ENCODE measurements at places on chromosomes 11 and 22.
A peak's percentile ranks its signal among the peaks of the same experiment; 100 is the strongest.

DNA sequence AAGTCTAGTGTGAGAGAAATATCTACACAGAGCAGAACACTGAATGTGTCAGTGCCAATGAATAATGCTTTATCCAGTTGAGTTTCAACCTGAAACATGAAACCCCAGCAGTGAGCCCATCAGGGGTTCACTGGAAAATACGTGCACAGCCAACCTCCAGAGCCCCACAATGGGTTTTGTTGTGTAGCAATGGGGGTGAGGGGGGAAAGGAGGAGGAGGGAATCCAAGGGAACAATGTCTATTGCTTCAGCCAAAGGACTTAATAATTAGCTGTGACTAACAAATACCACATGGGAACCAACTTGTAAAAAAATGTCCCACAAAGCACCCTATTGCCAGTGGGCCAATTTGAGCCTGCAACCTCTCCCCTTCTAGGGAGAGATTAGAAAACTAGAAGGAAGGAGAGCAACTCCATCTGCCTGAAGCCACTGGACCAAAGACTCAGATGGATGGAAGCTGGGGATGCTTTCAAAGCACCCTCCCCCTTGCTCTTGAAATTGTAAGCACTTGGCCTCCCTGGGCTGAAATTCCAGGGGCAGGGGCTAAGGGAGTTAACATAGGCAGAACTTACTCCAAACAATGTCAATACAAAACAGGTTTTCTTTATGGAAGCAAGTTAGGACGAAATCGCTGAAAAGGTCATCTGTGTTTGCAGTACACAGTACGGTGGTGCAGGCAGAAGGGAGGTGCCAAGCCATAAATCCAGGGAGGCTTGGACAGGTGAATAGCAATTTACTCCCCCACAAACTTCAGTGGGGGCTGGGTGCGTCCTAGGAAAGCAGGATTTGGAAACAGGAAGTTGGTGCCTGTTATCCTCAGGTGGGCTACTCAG, 99.8 kb downstream of the ARL14EP start:
- no peak for DNase-seq

GRCh38 chr11:114738954-114739353, 60.6 kb downstream of the NXPE2 start:
- DNase-seq, result no peak

GRCh38 chr11:57668434-57668782, 494 bp downstream of the ZDHHC5 start:
- DNase-seq, result peak; percentile 51

GRCh38 chr11:31810779-31811647, at the start of gene PAX6:
TSS of gene PAX6 (minus strand) at chr11:31811322. CDS start at chr11:31806411, 4,911 bp downstream.
- no peak for DNase-seq

DNA sequence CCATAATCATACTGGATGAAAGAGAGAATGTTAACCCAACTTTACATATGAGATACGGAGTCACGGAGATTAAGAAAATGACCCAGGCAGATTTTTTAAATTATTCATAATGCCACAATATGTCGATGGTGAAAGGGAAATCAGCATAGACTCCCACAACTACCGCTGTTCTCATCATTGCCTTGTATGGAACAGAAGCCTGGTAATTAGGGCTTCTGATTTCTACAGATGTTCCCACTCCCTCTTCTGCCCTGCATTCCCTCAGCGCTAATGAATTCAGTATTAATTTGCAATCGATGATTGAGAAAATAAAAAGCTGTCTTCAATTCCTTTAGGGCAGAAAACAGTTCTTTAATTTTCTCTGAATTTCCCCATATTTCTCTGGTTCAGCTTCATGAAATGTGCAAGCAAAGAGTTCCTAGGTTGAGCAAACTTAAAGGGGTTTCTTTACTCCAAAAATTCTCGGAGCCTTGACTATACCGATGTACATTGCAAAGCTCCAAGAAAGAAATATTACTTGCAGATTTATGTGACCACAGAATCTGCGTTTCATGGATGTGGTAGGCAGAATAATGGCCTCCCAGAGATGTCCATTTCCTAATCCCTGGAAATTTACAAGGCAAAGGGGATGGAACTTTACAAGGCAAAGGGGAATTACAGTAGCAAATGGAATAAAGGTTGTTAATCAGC, 134.9 kb upstream of the ZC3H12C start:
- no peak for DNase-seq

DNA sequence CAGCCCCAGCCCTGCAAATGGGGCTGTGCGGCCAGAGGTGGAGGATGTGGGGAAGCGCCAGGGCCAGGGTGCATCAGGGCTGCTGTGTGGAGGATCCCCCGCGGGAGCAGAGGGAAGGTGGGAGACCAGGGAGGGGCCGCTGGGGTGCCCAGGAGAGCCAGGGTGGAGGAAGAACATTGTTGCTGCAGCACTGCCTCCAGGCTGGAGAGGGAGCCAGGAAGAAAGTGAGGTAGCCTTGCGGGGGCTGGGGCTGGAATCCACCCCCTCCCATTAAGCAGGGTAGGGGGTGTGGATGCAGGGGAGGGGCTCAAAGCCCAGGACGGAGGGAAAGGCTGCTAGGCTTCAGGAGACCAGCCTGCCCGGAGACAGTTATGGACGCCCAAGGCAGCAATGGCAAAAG, 15.0 kb downstream of the CABP7 start:
- DNase-seq, result no peak

- no peak for DNase-seq
Measured at GRCh38 chr11:113449743-113450142, 25.5 kb downstream of the DRD2 start.

- no peak for DNase-seq
Measured at GRCh38 chr11:110948112-110948511, 235.9 kb upstream of the ARHGAP20 start.

DNA sequence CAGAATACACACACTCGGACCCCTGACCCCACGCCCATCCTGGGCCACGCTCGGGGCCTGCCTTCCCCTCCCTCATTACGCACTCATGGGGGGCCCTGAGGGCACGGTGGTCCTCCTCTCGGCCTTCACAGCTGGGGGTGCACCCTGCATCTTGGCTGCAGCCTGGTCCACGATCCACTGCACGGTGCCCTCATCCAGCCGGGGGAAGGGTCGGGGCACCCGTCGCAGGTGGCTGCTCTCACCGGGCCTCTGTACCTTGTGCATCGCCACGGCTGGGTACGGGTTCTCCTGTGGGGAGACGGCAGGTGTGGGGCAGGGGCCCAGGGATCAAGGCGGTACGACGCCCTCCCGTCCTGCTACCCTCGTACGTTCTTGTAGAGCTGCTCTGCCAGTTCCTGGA, 10.4 kb downstream of the SBF1 start:
- no peak for DNase-seq

DNA sequence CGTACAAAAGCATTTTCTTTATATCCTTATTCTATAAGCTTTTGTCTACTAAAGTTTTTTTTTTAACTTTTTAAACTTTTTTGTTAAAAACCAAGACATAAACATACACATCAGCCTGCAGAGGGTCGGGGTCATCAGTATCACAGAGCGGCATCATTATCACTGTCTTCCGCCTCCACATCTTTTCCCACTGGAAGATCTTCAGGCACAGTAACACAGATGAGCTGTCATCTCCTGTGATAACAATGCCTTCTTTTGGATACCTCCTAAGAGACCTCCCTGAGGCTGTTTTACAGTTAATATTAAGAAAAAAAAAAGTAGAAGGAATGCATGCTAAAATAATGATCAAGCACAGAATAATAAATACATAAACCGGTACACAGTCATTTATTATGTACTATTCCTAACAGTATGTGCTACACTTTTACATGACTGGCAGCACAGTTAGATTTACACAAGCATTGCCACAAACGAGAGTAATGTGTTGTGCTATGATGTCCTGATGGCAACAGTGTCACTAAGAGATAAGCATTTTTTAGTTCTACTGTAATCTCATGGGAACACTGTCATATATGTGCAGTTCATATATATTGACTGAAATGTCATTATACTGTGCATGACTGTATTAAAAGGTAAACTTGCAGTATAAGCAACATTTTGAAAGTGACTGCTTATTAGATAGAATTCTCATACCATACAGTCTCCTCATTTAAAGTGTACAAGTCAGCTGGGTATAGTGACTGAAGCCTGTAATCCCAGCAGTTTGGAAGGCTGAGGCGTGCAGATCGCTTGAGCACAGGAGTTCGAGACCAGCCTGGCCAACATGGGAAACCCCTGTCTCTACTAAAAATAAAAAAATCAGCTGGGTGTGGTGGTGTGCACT, 58.6 kb downstream of the KDM2A start:
- no peak for DNase-seq

- no peak for DNase-seq
Measured at GRCh38 chr11:16338393-16338792, 18.0 kb downstream of the SOX6 start.

DNA sequence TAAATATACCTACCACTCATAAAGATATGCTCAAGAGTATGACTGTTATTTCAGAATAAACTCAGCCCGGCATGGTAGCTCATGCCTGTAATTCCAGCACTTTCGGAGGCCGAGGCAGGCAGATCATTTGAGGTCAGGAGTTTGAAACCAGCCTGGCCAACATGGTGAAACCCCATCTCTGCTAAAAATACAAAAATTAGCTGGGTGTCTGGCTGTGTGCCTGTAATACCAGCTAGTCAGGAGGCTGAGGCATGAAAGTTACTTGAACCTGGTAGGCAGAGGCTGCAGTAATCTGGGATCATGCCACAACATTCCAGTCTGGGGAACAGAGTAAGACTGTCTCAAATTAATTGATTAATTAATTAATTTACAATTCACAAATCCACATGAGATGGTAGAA, 208.2 kb upstream of the PDGFD start:
- no peak for DNase-seq

DNA sequence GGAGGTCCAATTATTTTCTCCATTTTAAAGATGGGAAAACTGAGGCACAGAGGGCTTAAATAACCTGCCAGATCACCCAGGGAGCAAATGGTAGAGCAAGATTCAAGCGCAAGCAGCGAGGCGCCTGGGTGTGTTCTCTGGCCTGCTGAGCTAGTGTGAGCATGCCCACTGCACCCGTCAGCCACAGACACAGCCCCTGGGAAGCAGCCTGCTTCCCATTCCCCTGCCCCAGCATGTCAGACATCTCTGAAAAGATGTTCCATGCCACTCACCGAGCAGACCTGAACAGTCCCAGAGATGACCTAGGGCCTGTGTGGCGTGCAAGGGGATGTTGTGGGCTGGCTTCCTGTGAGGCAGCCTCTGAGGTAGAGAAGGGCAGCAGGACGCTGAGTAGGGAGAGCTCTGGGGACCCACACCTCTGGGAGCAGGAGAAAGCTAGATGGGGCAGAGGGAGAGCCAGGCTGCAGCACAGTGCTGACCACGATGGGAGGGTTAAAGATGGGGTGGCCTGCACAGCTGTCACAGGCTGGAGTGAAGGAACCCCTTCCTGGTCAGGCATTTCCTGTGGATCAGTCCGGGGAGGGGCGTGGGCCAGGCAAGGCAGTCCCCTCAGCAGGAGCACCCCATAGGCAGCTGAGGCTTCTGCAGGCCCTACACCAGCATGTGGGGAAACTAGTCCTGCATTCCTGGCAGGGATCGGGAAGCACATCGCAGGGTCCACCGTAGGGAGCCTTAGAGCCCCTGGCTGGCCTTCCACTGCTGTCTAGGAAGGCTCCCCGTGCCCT, 101.4 kb downstream of the GALNT18 start:
- DNase-seq, result no peak

DNA sequence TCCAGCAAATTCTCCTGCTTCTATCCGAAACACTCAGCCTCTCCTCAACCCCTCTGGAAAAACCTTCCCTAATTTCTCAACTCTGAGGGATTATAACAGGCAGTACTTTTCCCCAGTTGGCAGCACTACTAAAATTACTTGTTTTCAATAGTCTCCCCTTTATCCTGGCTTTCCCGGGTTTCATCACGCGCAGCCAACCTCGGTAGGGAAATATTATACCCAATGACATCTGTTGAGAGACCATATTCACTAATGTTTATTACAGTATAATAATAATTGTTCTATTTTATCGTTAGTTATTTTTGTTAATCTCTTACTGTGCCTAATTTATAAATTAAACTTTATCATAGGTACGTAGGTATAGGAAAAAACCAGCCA, 330 bp upstream of the POLD3 start:
- no peak for DNase-seq

- no peak for DNase-seq
Measured at GRCh38 chr22:37258005-37258752, 14.1 kb upstream of the RAC2 start.

GRCh38 chr22:49362211-49362839, 465.3 kb downstream of the BRD1 start:
- no peak for DNase-seq

- DNase-seq, result no peak
Measured at GRCh38 chr22:46115755-46116490, 34.4 kb upstream of the PPARA start.

DNA sequence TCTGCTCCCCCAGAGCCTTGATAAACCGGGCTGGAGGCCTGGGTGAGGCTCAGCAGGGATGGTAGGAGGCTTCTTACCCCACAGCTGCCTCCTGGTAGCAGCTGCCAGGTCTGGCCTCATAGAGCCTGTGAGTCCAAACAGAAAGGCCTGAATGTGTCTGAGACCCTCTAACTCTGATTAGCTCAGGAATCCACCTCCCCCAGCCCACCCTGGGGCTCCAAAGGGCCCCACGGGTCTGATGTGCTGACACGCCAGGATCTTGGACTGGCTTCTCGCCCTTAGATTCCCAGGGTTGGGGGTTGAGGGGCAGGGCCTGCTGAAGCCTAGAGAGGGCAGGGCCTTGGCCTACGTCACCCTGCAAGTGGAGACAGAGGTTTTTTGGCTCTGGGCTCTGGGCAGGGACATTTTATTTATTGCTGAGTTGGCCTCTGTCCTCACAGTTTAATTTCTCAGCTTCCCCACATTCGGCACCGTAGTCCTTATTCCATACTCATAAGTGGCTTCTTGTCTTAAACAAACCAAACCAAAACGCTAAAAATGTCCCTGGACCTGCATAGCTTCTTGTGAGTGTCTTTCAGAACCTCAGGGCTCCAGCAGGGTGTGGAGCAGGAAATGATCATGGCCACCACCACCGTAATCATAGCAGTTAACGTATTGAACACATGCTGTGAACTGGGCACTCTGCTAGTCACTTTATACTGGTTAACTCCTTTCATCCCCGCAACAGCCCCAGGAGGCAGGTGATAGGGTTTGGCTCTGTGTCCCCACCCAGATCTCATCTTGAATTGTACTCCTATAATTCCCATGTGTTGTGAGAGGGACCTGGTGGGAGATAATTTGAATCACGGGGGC, 25.1 kb downstream of the KIAA1671 start:
- no peak for DNase-seq

DNA sequence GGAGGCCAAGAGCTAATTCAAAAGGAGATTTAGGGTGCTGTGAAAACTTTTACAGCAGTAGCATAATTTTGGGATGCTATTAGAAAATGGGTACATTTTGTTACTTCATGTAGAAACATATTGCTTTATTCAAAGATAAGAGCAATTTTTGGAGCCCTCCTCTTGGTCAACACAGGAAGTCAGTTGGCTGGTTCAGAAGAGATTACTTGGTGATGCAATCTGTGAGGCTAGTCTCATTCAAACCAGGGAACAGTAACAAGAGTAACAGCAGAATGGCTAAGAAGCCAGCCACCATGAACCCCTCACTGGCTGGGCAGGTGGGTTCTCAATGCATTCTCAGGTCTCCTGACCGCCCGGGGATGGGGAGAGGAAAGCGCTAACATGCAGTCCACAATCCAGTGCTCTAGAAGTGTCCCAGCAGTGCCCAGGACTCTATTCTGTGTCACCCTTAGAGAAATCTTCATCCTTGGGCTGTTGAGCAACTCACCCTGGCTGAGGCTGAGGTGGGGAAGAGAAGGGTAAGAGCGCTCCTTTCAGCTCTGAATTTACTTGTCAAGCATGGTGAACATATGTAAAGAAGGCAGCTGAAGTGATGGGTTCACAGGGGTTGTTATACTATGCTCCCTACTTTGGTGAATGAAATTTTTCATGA, 262.2 kb upstream of the UBASH3B start:
- no peak for DNase-seq

GRCh38 chr11:106789406-106789805, 228.9 kb downstream of the GUCY1A2 start:
- no peak for DNase-seq

- no peak for DNase-seq
Measured at GRCh38 chr11:65026810-65027209, 429 bp upstream of the SNX15 start.
